NCI-H1105 treated with DMSO at 0.1 percent for 48 hours (cell line): ENCODE measurements at places on chromosomes 11 and 22.

DNA sequence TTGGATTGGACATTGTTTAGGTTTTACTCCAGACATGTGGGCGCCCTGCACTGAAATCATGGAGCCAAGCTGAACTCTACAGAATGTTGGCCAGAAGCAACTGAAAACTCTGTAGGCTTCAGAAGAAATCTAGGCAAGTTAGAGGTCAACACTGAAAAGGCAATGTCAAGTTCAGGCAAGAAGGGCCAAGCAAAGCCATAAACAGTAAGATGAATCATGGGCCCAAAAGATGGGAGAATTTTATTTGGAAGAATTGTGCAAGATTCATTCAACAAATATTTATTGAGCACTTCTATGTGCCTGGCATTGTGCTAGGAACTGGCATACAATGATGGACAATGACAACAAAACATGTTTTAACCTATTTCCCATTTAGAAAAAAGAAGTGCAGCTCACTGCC is 10.9 kb downstream of the HOATZ start:
- no peak for DNase-seq

DNA sequence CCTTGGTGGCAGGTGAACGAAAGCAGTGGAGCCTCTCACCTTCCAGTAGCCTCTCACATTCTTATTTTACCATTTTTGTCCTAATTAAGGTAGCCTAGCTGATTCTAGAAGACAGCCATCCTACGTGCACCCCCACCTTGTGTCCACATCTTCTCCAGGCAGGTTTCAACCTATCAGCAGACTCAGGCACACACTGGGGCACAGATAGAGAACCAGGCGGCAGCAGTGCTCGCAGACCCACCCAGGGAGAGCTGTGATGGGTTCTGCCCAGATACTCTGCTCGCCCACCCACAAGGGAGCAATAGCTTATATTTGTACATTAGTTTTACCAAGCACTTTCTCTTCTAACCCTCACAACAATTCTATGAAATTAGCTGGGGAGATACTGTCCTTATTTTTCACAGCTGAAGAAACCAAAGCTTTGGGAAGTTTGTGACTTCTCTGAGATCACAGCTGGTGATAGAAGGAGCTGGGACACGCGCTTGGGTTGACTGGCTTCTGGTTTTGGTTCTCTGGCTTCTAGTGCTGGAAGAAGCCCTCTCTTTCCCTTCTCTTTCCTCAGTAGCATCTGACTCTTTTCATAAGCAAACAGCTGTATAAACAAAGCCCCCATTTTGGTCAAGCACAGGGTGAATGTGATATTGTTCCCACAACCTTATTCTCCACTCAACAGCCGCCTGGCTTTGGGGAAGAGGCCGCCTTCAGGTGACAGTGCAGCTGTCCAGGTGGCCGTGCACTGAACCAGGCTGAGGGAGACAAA is 36.9 kb downstream of the PPP2R1B start:
- DNase-seq: peak; percentile 28

DNA sequence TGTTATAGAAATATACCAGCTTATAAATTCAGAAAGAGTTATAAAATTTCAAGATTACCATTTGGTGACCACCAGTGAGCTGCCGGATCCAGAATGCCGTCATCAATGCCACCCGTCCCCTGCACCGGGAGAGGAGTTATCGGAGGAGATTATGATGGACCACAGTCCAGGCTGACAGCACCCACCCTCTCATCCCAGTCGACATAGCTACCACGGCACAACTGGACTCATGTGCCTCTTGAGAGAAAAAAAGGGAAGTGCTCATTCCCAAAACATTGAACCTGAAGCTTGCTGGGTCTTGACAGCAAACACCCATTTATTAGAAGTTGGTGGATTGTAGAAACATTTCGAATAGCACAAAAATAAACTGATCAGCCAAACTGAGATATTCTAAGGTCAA is 1331.5 kb downstream of the TBC1D22A start:
- no peak for DNase-seq

DNA sequence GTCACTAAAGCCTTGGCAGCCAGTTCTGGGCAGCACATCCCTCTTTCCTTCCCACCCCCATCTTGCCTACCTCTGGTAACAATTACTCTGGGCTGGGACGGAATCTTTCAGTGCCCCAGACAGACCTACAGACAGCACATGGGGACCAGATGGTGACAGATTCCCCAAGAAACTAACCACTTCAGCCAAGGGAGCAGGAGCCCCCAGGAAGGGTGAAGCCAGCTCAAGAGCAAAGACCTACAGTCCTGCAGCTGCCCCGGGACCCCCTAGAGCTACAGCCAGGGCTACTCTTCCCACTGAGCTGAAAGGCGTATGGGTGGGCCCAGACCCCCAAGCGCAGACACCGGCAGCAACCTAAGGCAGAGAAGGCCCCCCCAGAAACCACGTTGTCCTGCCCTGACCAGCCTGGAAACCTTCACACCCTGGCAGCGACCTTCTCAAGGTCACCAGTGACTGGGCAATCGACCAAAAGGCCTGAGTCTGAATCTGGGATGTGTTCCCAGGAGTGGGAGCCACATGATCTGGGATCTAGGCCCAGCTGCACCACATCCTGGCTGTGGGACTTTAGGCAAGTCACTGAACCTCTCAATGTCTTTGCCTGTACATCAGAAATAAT is 65.8 kb downstream of the LRRC32 start:
- no peak for DNase-seq

DNA sequence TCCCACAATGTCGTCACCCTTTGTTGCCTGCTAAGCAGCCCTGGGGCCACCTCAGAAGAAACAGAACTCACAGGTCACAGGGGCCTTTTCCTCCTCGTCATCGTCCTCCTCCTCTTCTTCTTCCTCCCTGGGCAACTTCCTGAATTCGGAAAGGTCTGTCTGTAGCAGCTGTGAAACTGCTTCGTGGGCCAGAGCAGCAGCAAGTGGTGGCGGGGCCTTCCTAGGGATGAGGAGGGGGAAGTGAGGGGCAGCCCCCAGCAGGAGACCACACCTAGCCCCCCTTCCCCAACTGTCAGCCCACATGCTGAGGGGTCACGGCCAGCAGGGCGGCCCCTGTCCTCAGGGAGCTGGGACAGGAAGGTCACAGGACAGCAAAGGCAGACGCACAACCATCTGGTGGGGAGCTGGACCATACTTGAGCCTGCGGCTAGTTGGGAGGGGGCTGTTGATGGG is 13.2 kb downstream of the PPM1F start:
- DNase-seq: no peak

- peak; percentile 69 for DNase-seq
These were observed 155.6 kb upstream of the NCAM1 start for GRCh38 chr11:112805658-112806057.
